ENCODE measurements at places on chromosomes 2 and 18.

DNA sequence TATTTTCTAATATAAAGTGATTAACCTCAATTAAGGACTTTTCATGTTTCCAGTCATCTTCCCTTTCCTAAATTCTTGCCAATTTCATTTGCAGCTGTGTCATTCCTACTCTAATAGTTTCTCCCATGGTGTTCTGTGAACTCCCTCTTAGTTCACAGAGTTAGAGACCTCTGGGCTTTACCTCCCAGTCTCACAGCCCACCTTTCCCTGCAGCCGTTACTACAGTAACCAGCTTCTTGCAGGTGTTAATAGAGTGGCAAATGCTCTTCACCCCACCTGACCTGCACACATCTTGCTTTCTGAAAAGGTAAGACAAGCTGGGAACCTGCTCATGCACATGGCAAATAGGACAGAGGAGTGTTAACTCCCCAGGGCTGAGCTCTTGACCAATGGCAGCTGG is 250.1 kb downstream of the FBXO15 start:
- DNase-seq = no peak

DNA sequence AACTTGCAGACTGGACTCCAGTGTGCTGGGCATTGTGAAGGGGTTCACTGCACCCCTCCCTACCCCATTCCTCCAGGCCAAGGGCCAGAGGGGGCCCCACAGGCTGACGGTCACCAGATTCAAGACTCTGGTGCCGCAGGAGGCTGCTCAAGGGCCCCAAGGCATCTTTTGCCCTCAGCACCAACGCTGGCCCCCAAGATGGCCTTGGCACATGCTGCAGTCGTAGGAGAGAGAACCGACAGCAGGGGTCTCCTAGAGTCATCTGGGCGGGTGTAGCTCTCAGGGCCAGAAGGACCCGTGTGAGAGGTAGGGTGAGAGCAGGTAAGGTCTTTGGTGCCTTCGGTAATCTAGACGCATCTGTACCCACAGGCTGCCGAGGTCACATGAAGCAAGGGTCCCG is 18.7 kb upstream of the ODC1 start:
- peak; percentile 22 for DNase-seq

DNA sequence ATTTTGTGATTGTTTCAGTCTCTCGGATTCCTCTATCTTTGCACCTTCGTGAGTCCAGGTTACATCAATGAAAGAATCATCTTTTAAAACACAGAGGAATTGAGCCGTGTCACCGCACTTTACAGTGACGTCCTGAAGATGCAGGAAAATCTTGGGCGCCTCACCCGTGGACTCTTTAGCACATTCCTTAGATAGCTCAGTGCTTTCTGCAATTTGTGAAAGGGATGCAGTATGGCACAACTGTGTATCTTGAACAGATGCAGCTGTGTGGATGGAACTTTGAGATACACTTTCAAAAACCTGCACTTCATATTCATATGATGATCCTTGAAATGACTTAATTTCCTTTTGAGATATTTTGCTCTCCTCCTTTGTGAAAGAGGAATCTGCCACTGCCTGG is 50.9 kb downstream of the TTN start:
- no peak for DNase-seq

DNA sequence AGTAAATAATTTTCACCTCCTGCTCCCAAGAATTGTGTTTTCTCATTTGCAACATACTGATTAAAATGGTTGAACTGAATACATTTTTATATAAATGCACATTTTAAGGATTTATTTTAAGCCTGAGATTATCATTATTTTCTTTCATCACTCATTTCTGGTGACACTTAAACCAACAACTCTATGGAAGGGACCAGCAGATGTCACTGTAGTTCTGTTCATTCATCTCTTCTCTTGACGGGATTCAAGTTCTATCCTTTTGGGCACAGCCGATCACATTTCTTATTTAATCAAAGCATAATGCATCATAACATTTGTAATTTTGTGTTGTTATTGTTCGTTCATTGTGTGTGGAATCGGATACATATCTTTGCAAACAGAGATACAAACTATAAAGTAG is 417.9 kb downstream of the HRH4 start:
- DNase-seq = no peak

DNA sequence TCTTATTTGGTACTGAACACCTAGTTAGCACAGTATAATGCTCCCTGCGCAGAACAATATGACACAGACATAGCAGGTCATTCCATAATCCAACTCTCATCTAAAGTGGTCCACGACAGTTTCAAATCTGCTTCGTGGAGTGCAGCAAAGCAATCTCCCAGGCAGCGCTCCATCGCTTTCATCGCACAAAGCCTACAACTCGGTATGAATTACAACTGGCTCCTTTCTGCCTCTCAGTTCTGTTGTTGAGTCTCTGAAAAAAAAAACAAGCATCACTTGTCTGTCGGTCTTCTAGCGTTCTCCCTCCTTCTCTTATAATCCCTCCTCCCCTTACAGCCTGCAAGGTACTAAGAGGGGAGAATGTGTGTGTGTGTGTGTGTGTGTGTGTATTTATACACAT is 123.5 kb downstream of the FIGN start:
- DNase-seq = no peak

GRCh38 chr18:7568426-7568825 is 1.3 kb downstream of the PTPRM start:
- no peak for DNase-seq
